ENCODE measurements at places on chromosomes 6 and 20.

GRCh38 chr6:6331393-6331792 is 10.9 kb upstream of the F13A1 start:
- no peak for DNase-seq

GRCh38 chr6:166341464-166341863 is 881 bp downstream of the SFT2D1 start:
- no peak for DNase-seq

DNA sequence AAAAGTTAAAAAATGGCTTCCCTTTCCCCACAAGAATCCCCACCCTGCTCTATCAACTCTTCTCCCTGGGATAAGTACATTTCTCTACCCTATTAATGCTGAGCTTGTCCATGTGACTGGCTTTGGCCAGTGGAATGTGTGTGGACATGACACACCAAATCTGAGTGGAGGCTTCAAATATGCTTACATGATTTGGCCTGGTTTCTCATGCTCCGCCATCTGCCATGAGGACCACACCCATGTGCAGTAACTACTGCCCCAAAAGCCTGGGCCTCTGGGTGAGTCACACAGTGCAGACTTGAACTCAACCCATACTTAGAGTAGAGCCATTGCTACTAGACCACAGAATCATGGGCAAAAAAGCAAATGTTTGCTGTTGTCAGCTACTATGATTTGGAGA is 65.4 kb downstream of the PRND start:
- DNase-seq, result no peak

DNA sequence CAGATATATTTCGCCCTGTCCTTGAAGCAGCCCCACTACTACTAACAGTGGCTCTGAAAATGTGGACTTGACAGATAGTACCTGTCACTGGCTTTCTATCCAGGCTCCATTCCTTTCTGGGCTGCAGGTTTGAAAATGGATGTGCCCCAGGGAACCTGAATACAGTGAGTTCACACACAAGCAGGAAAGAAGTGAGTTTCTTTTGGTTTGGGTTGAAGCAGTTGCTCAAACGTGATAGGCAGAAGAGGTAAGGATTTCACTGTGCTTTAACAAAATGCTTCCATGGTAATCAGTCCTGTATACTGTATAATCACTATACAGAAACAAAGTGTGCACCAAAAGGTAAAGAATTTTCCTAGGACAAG is 382.9 kb downstream of the PRKN start:
- DNase-seq, result no peak

DNA sequence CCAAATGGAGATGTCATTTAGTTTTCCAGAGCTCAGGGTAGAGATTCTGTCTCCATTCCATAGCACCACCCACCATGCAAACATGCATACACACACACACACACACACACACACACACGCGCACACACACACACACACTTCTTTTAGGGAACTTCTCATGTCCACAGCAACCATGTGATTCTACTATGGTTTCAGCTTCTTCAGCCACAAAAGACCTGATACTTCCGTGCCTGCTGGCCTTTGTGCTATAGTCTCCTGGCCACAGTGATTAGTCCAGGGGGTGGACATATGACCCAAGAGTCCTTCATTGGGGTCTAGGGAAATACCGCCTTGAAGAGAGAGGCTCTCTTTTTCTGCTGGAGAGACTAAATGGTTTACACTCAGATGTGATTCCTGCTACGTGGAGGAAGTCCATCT is 53.5 kb downstream of the CARMIL1 start:
- no peak for DNase-seq

GRCh38 chr20:47314647-47315338 is 41.7 kb downstream of the ZMYND8 start:
- peak; percentile 65 for DNase-seq

DNA sequence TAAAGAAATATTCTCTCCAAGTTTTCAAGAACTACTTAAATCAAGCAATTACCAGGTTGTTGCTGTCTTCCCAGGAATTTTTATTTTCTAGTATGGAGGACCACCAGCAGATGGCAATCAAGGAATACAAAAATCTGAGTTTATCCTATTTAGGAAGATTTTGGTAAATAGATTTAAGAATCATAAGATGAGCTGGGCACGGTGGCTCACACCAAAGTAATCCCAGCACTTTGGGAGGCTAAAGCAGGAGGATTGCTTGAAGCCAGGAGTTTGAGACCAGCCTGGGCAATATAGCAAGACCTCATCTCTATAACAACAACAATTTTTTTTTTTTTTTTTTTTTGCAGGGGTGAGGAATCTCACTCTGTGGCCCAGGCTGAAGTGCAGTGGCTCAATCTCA is 19.3 kb upstream of the SEC63 start:
- DNase-seq, result no peak

- no peak for DNase-seq
Measured at GRCh38 chr6:124721331-124721730, 240.9 kb upstream of the RNF217 start.

DNA sequence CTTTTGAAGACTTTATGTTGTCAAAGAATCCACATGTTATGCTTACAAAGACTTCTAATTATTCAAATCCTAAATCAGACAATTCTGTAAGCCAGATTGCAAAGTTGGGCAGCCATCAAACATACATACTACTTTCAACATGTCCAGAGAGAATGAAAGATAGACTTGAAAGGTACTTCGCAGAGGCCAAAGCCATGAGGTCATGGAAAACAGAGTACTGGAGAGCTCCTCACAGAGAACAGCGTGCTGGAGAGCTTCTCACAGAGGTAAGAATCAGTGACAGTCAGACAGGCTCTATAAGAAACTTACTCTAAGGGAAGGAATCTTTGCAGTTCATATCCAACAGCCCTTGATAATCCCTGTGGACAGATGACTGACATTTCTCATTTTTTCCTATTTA is 400.2 kb downstream of the GJA1 start:
- no peak for DNase-seq

DNA sequence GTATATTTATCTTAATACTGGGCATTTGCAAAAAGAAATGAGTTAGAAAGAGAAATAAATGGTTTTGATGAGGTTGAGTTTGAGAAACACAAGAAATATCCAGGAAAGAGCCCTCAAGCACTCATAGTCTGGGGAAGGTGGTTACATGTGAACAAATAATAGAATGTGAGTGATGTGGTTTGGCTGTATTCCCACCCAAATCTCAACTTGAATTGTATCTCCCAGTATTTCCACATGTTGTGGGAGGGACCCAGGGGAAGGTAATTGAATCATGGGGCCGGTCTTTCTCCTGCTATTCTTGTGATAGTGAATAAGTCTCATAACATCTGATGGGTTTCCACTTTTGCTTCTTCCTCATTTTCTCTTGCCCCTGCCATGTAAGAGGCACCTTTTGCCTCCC is 334.1 kb downstream of the COL12A1 start:
- DNase-seq, result no peak

- no peak for DNase-seq
Measured at GRCh38 chr6:47792216-47792733, 10.4 kb downstream of the OPN5 start.

- no peak for DNase-seq
Measured at GRCh38 chr6:2240961-2241360, 4.4 kb downstream of the GMDS start.

DNA sequence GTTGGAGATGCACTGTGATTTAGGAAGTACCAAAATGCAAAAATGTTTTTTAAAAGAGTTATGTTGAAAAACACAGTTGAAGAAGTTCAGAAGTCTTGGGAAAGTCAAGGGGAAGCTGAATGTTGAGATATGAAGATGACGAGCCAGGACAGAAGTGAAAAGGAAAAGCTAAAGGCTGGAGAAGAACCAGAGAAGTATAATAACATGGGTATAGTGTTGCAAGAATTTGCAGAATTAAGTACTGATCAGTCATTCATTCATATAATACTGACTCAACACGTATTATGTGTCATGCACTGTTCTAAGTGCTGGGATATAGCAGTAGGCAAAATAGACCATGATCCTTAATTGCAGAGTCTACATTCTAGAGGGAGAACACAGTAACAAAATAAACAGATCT is 432.8 kb downstream of the CDC5L start:
- no peak for DNase-seq

GRCh38 chr20:47719625-47720024 is 65.7 kb downstream of the SULF2 start:
- no peak for DNase-seq

DNA sequence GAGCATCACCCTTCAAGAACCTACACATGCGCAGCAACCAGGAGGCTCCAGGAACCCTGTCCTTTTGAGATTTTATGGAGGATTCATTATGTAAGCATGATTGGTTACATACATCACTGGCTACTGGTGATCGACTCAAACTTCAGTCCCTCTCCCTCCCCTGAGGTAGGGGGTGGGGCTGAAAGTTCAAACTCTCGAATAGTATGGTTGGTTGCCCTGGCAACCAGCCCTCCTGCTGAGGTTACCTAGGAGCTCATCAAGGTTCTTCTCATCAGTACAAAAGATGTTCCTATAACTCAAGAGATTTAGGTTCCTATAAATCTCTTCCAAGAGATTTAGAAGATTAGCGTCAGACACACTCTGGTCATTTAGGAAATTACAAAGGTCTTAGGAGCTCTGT is 21.9 kb upstream of the ZSCAN9 start:
- no peak for DNase-seq

DNA sequence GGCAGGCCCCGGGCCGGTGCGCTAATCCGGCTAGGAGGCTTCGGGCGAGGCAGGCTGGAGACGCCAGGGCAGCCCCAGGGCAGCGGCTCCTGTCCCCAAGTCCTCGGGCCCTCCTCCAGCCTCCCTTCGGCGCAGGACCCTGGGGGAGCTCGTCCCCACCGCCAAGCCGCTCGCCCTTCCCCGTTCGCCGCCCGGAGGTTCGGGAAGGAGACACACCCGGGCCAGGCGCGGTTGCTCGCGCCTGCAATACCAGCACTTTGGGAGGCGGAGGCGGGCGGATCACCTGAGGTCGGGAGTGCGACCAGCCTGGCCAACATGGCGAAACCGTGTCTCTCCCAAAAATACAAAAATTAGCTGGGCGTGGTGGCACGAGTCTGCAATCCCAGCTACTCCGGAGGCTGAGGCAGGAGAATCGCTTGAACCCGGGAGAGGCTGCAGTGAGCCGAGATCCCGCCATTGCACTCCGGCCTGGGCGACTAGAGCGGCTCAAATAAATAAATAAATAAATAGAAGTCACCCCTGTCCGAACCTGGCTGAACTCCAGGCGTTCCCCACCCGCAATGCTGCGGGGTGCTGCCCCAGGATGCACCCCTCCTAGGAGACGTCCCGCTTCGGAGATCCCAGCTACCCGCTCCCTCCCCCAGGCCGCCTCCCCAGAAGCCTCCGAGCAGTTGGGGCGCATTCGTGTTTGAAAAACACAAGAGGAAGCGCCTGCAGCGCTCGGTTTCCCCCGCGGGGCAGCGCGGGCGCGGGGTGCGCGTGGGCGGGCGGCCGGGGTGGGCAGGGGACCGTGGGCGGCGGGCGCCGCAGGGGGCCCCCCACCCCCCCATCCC is 27.5 kb downstream of the SERPINB9 start:
- no peak for DNase-seq

DNA sequence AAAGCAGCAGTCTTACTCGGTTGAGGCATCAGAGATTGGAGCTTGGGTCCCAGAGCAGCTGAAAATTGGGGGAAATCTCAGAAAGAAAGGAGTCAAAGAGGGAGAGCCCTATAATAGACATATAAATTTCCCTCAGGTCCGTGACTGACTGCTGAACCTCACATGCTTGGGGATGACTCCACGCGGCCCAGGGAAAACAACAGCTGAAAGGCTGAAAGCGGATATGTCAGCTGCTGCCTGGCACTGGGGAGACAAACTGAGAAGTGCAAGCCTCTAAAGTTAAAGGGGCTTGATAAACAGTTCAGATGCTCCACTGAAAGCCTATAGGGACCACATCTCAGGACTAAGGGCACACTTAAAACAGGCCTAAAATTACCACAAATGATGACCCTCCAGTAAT is 255.9 kb upstream of the RIN2 start:
- DNase-seq, result no peak

DNA sequence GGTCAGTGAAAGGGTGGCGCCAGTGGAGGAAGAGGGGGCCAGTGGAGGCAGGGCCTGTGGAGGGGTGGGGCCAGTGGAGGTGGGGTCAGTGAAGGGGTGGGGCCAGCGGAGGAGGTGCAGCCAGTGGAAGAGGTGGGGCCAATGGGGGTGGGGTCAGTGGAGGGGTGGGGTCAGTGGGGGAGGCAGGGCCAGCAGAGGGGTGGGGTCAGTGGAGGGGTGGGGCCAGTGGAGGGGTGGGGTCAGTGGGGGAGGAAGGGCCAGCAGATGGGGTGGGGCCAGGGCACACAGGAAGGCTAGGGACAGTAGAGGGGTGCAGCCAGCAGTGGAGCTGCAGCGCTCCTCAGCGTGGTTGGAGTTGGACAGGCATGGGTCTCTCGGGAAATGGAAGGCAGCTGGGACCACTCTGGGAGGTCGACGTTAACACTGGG is 18.7 kb downstream of the ADRM1 start:
- no peak for DNase-seq

GRCh38 chr6:45617441-45617840 is 239.7 kb upstream of the SUPT3H start:
- DNase-seq, result no peak

GRCh38 chr6:98590997-98591396 is 243.4 kb upstream of the POU3F2 start:
- no peak for DNase-seq

DNA sequence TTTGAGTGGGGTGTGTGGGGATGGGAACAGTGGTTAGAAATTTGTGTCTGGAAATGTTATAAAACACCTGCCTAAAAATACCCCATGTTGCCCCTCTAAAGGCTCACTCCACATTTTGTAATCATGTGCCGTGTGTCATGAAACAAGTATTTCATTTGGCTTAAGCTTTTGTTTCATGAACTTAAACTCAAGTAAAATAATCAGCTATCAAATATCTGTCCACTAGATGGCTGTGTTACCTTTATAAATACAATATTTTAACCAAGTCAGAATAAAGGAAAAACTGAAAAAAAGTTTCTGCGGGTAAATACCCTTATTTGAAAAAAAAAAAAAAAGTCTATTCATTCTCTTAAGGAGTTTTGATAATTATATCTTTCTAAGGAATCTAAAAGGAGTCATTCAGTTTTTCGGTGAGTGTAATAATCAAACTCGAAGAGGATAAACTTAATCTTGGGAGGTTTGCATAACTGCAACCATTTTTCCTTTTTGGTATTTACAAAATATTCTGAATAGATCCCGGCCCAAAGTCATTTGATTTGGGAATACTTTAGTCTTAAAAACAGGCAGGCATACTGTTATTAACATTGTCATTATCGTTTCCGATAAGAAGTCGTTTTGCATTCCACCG is 29.9 kb upstream of the MTRF1L start:
- no peak for DNase-seq

GRCh38 chr6:25157183-25157582 is 122.0 kb upstream of the CARMIL1 start:
- DNase-seq, result no peak

DNA sequence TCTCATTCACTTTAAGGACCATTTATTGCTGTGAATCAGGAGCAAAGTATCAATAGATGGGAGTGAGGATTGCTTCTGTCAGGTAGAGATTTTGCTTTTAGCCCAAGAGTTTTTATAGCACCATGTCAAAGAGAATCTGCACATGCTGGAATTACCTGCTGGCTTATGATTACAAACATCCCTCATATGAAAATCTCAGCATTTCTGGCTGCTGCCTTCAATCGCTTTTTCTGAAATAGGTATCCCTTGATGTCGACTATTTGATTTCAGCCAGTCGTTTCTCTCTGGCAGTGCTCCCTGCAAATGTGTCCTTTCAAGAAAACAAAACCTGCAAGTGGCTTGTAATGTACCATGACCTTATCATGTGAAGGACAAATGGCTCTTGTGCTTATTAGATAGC is 34.5 kb upstream of the NEDD9 start:
- no peak for DNase-seq

GRCh38 chr20:24994470-24995368 is 2.2 kb upstream of the APMAP start:
- peak; percentile 81 for DNase-seq

GRCh38 chr6:28884423-28885131 is 39.2 kb downstream of the TRIM27 start:
- DNase-seq, result no peak

Data from islet precursor cell (in vitro differentiated cells).